ENCODE measurements at places on chromosomes 12 and 14.

DNA sequence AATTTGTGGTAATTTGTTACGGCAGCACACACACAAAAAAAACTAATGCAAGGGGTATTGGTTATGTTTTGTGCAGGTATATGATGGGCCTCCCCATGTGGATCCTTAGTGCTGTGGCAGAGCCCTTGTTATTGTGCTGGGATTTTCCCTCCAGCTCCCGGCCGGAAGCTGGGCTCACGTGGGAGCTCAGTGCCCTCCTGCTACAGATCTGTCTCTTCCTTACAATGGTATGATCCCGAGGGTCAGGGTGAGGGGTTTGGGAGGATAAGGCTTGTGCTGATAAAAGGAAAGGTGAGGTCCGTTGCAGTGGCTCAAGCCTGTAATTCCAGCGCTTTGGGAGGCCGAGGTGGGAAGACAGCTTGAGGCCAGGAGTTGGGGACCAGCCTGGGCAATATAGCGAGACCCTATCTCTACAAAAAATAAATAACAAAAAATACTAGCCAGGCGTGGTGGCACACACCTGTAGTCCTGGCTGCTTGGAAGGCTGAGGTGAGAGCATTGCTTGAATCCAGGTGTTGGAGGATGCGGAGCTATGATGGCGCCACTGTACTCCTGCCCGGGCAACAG is 861 bp upstream of the SLC48A1 start:
- no peak for DNase-seq

- DNase-seq = no peak
Observed at GRCh38 chr12:113204804-113205203, 16.5 kb upstream of the TPCN1 start.

DNA sequence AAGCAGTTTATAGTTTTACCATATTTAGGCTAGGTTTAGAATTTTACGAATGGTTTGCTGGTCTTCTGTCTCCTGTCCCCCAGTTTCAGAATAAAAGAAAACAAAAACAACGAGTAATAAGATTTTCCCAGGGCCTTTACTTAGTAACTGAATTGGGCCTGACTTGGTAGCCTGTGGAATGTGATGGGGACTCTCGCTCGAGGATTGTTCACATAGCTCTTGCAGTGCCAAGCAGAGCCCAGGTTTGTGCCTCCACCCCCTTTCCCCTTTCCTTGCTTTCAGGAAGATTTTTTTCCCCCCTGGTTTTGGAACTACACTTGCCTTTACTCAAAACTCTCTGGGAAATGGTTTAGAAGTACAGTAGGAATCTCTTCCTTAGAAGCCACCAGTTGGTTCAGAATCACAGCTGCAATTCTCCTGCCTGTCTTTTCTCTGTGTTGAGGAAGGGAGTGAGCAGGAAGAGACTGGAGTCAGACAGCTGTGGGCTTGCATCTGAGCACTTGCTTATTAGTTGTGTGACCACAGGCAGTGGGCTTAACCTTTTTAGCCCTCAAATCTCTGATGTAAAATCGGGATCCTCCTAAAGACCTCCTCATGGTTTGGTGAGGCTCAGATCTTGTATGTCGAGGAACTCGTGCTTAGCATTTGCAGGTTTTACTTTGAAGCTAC is 501.2 kb downstream of the PCNX1 start:
- no peak for DNase-seq

DNA sequence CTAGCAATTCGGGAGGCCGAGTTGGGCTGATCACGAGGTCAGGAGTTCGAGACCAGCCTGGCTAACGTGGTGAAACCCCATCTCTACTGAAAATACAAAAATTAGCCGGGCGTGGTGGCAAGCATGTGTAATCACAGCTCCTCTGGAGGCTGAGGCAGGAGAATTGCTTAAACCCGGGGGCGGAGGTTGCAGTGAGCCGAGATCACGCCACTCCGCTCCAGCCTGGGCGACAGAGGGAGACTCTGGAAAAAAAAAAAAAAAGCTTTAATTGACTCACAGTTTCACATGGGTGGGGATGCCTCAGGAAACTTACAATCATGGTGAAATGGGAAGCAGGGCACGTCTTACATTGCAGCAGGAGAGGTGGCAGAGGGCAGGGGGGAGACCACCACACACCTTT is 30.6 kb upstream of the SLC2A3 start:
- no peak for DNase-seq

- no peak for DNase-seq
Observed at GRCh38 chr14:20877016-20877415, 14.2 kb upstream of the RNASE3 start.

GRCh38 chr14:100298551-100299237 is 7.5 kb downstream of the SLC25A29 start:
- no peak for DNase-seq

GRCh38 chr12:53233671-53234121 is 1.7 kb upstream of the RARG start:
- DNase-seq = no peak

DNA sequence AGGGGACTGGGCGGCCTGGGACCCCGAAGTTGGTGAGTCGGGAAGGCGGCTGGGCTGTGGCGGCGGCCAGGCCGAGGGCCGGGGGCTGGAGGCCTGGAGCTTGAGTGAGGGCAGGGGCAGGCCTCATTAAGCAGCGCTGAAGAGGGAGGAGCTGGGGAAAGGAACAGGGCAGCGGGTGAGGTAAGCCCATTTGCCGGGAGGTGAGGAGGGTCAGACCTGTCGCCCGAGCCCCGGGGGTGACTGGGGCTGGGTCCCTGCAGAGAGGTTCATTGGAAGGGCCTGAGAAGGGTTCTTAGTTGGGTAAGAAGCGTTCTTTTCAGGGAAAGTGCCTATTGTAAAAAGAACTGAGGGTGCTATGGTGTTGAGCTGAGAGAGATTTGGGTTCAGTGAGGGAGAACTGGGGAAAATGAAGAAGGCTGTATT is 441 bp downstream of the RAB5B start:
- DNase-seq = no peak
